NCI-H1105 (cell line): ENCODE measurements at places on chromosomes 2 and 18.

GRCh38 chr2:33158482-33159003 is 211.8 kb downstream of the LTBP1 start:
- no peak for DNase-seq

DNA sequence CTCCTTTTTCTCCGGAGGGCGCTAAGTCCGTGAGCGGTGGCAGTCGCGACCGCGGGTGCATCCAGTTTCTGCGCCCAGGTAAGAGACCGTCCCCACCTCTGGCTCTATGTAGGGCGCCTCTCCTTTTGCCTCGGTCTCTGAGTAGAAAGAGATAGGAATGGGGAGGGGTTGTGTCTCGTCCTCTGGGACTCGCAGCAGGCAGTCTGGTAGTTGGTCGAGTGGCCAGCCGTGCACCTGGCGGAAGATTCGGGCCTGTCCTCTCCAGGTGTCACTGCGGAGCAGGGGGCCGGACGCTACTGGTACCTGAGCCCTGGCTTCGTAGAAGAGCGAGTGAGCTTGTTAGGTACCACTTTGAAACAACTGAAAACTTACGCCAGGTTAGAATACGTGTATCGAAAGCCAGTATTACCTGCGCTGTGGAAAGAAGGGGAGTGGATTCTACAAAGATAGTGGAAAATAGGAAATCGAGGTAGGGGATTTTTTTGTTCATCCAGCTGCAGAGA is 403 bp downstream of the MAP2 start:
- DNase-seq = peak; percentile 34

DNA sequence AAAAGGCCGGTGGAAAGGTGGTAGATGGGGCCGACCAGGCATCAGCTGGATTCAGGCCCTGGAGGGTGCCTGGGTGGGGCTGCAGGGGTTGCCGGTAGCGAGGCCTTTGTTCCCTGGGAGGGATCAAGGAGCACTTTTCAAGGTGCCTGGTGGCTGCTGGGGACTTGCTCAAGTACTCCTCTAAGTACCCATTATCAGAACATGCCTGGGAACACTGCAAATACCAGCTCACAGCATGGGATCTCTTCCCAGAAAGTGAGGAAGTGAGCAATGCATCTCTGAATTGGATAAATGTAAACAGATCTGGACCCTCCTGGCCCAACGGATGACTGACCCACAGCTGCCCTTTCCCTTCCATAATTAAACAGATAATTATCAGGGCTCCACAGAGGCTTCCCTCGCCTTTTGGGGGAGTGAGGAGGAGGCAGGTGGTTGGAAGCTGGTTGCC is 210.5 kb downstream of the SH3RF3 start:
- DNase-seq = no peak

GRCh38 chr2:201808027-201808426 is 1.7 kb downstream of the CDK15 start:
- DNase-seq = no peak

- DNase-seq = no peak
These were observed 46.9 kb downstream of the SLC66A2 start for GRCh38 chr18:79904357-79905147.

GRCh38 chr18:34159691-34160185 is 65.0 kb downstream of the NOL4 start:
- DNase-seq = peak; percentile 64
